Esophagus muscularis mucosa (tissue), 4 donors: ENCODE measurements at places on chromosomes 11 and 22. TPM values are rescaled to one million over a fixed set of nuclear protein-coding genes. Genes with fewer than 3 reads are reported as not detected.

The GDPD4 gene
- not detected for total RNA-seq

The OR5P2 gene
- not detected for total RNA-seq

The AHNAK gene
- 1,790 TPM for total RNA-seq

GRCh38 chr11:115766561-115766960 lies 262.3 kb upstream of the CADM1 start:
- no peak for DNase-seq
